ENCODE measurements at places on chromosomes 2 and 18.

GRCh38 chr18:51802569-51803428 is 537.2 kb upstream of the DCC start:
- DNase-seq: no peak

- DNase-seq: no peak
Observed at GRCh38 chr2:4831751-4832150, 860.4 kb upstream of the SOX11 start.

- DNase-seq: no peak
Observed at GRCh38 chr2:177052471-177052870, 160.1 kb upstream of the HNRNPA3 start.

- no peak for DNase-seq
Observed at GRCh38 chr2:152790883-152791282, 72.5 kb downstream of the ARL6IP6 start.

DNA sequence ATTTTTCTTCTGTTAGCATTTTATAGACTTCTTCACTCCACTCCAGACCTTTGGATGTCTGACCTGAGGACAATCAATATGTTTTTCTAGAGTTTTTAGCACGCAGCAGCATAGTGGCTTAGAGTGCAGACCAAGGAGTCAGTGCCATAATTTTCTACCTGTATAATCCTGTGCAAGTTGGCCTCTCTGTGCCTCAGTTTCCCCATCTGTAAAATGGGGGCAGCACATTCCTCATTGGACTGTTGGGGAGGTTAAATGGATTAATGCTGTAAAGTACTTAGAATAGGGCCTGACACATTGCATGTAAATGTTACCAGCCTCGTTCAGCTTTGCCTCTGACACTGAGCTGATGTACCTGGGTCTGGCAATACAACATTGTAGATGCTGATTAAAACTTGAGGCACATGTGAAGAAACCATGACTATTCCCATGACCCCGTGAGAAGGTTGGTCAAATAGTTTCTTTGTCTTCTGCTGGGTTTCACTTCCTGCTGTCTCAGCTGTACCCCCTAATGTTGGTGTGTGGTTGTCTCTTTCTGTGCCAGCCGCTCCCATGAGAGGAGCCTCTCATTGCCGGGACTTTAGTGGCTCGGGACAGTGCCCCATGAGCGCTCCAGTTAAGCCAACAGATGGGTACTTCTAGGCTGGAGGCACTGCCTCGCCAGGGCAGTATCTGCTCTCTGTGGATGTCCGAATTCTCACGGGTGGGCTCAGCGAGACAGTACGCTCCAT is 125.3 kb downstream of the SH3RF3 start:
- no peak for DNase-seq

DNA sequence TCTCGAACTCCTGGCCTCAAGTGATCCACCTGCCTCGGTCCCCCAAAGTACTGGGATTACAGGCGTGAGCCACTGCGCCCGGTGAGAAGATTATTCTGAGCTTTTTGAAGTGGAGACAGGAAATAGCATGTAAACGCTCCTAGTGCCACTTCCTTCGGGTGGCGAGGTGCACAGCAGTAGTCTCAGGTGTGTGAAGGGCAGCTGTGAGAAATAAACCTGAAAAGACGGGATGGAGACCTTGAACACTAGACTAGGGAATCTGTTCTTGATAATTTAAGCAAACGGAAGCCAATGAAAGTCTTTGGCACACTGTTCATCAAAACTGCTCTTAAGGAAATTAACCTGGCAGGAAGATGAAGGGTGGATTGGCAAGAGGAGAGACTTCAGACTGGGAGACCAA is 439 bp upstream of the PLEKHH2 start:
- no peak for DNase-seq

DNA sequence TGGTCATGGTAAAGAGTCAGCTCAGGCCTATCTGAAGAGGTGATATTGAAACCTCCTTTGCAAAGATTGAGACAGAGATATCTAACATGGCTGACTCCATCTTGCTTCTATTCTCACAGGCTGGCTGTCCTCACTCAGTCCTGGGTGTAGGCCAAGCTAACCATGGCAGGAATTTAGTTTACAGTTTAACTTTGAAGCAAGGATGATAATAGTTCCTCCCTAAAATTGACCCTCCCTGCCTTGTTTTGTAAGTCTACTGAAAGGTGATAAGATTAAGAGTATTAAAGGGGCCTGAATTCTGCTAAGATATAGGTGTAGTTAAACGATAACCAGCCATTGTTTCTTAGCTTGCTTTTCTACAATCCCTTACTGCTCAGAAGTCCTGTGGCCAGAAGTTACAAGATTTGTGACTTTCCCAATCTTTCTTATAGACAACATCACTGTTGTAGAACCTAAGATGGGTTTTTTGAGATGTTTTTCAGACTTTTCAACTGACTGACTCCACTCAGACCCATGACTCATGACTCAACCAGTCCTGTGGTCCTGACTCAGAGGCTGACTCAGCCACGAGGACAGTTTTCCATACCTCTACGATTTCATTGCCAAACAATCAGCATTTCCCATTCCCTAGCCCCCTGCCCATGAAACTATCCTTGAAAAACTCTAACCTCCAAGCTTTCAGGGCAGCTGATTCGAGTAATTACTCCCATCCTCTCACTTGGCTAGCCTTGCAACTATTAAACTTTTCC is 195.7 kb upstream of the SESTD1 start:
- no peak for DNase-seq

GRCh38 chr2:132439703-132440398 is 23.2 kb downstream of the GPR39 start:
- DNase-seq: no peak

DNA sequence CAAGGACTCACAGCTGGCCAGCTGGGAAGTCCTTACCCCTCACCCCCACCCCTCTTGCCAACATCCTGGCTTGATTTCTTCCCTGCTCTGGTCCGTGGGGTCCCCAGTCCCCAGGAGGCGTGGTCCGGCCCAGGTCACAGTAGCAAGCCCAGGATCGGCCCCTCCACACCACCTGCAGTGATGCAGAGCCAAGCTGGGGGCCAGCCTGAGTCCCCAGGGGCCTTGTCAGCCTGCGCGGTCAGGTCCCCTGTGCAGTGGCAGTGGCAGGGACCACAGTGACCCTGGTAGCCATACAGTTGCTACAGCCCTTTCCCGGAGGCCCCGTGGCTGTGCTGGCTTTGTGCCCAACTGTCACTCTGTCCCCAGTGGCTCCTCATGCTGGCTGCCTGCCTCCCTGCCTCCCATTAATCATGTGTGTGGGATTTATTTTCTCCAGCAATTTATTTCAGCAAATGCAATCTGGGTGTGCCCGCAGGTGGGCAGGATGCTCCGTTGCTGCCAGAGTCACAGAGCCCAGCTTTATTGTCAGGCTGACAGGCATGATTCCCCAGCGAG is 8.8 kb upstream of the PRSS56 start:
- DNase-seq: no peak

DNA sequence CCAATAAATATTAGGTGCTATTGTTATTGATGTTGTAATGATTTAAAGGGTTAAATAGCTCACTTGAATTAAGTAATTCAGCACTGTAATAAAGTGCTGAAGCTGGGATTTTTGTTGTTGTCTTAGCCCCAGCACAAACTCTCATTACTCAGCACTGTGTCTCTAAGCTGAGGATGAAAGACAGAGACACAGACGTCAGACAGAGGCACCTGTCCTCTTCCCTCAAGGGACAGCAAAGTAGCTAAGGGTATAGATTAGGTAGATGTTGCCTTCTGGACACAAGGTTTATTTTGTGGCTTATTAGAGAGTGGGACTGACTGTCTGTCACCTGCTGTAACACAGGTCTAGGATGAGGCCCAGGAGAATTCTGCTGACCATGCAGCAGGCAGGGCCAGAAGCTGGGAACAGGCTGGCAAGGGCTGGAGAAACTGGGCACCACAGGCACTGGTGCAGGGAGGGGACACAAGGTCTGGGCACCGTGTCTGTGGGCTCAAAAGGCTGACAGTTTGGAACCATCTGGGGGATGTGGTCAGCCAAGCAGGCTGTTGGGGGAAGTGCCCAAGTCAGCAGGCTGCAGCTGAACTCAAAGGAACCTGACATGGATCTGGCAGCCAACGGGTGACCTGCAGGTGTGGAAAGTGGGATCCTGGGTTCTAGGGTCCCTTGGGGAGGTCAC is 20.0 kb upstream of the PTPN4 start:
- DNase-seq: no peak

DNA sequence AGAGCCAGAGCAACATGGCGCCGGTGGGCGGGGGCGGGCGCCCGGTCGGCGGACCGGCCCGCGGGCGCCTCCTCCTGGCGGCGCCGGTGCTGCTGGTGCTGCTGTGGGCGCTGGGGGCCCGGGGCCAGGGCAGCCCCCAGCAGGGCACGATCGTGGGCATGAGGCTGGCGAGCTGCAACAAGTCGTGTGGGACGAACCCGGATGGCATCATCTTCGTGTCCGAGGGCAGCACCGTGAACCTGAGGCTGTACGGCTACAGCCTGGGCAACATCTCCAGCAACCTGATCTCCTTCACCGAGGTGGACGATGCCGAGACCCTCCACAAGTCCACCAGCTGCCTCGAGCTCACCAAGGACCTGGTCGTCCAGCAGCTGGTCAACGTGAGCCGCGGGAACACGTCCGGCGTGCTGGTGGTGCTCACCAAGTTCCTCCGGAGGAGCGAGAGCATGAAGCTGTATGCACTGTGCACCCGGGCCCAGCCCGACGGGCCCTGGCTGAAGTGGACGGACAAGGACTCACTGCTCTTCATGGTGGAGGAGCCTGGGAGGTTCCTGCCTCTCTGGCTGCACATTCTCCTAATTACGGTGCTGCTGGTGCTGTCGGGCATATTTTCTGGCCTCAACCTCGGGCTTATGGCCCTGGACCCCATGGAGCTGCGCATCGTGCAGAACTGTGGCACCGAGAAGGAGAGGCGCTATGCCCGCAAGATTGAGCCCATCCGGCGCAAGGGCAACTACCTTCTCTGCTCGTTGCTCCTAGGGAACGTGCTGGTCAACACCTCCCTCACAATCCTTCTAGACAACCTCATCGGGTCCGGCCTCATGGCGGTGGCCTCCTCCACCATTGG is 507 bp downstream of the CNNM4 start:
- no peak for DNase-seq

GRCh38 chr2:194328456-194328855 is 1328.6 kb upstream of the SLC39A10 start:
- no peak for DNase-seq

- DNase-seq: no peak
Observed at GRCh38 chr18:49139766-49140165, 189.0 kb upstream of the SMAD7 start.

- no peak for DNase-seq
Observed at GRCh38 chr18:40013001-40013609, 1941.9 kb upstream of the PIK3C3 start.

GRCh38 chr2:31378389-31378788 is 36.2 kb downstream of the XDH start:
- DNase-seq: no peak

Data from activated CD4-positive, alpha-beta memory T cell treated with anti-CD3 and anti-CD28 coated beads, Interleukin-2, amount 10 ng/mL, durations not matched to agents 7 days and 5 days (primary cell).